ENCODE measurements at places on chromosomes 2 and 18.
A peak's percentile ranks its signal among the peaks of the same experiment; 100 is the strongest.

DNA sequence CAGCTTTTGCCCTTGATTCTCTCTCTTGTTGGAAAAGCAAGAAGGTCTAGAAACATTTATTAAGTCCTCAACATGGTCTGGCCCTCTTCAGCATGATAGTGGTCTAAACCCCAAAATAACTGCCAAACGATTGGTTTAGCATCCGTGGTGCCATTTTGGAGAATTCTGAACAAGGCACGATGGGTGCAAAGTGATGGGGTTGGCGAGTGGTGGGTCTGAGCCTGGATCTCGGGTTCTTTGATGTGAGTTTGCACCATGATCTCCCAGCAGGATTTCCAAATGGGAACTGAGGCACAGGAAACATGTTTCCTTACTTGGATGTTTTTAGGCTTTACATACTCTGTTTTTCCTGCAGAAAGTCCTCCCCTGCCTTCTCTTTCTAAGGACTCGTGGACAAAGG, 240.3 kb downstream of the MYCN start:
- no peak for DNase-seq

- DNase-seq, result no peak
Measured at GRCh38 chr2:153986488-153987229, 114.9 kb downstream of the GALNT13 start.

DNA sequence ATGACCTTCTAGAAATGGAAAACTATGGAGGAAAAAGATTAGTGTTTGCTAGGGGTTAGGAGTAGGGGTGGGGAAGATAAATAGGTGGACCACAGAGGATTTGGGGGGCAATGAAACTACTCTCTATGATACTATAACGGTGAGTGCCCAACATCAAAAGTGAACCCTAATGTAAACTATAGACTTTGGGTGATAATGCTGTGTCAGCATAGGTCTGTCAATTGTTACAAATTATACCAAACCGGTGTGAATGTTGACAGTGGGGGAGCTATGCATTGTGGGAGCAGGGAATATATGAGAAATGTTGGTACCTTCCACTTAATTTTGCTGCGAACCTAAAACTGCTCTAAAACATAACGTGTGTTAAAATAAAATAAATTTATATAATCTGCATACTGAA, 180.3 kb downstream of the ALK start:
- no peak for DNase-seq

DNA sequence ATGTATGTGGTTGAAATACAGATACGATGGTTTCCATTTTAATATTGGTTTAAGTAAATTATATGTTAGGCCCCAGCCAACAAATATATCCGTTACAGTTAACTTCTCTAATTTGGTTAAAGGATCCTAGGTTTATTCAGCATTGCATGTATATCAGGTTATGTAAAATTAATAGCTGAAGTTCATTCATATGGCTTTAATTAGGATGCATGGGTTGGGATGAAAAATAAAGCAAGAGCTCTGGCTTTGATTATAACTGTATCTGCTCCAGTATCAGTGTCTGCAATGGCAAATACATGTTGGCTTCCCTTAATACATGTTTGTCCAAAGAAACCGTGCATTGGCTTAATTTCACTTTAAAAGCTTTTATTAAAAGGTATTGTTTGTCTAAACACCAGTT, 435.7 kb upstream of the SETBP1 start:
- DNase-seq, result no peak

GRCh38 chr2:241074901-241075540, 27.1 kb downstream of the MTERF4 start:
- DNase-seq, result no peak

- no peak for DNase-seq
Measured at GRCh38 chr2:187232749-187233148, 215.3 kb downstream of the CALCRL start.

GRCh38 chr18:57787068-57787685, 15.9 kb downstream of the ATP8B1 start:
- DNase-seq, result no peak

DNA sequence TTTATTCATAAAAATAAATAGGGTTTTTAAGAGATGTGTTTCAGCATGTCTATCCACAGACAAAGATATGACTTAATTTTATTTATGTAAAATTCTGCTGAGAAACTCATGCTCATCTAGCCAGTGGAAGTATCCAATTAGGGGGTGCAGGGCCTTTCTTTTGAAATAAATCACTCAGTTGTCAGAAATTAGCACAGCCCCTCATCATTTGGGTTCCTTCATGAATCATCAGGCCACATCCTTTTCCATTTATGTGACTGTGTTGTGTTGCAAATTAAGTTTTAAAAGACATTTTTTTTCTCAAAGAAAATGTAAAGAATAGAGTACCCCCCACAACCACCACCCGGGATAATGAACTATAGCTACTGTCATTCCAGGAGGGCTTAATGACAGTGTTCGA, 185.8 kb downstream of the NRP2 start:
- no peak for DNase-seq

GRCh38 chr2:16149349-16150243, 209.2 kb downstream of the MYCN start:
- DNase-seq, result no peak

DNA sequence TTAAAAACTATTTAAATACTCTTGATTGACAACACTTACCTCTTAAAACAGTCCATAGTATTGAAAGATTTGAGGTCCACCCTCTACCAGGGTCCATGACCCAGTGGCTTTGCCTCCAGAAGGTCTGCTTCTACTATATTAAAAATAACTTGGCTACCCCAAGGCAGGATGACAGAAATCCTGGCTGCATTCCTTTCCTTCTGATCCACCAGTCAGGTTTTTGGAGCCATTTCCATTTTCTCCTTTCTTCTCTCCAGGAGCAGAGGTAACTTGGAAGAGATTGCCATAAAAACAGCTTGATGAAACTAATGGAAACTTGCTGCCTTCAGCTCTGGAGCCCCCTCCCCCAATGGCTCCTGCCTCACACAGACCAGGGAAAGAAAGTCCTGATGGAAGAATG, 2.6 kb upstream of the FAM171B start:
- DNase-seq, result no peak

DNA sequence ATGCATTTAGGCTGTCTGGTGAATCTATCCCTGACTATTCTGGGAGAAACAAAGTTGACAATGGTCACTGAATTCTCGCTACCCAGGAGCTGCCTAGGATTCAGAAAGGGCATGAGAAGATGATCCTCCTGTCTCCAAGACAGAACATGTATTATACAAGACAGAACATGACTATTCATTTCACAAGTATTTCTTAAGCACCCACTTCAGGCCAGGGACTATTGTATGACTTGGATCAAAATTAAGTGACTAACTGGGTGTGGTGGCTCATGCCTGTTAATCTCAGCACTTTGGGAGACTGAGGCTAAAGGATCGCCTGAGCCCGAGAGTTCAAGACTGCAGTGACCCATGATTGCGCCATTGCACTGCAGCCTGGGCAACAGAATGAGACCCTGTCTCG, 235.8 kb upstream of the RAB12 start:
- DNase-seq, result no peak

- no peak for DNase-seq
Measured at GRCh38 chr2:150119819-150120218, 367.6 kb downstream of the RND3 start.

GRCh38 chr18:10417664-10418063, 36.8 kb upstream of the APCDD1 start:
- no peak for DNase-seq

DNA sequence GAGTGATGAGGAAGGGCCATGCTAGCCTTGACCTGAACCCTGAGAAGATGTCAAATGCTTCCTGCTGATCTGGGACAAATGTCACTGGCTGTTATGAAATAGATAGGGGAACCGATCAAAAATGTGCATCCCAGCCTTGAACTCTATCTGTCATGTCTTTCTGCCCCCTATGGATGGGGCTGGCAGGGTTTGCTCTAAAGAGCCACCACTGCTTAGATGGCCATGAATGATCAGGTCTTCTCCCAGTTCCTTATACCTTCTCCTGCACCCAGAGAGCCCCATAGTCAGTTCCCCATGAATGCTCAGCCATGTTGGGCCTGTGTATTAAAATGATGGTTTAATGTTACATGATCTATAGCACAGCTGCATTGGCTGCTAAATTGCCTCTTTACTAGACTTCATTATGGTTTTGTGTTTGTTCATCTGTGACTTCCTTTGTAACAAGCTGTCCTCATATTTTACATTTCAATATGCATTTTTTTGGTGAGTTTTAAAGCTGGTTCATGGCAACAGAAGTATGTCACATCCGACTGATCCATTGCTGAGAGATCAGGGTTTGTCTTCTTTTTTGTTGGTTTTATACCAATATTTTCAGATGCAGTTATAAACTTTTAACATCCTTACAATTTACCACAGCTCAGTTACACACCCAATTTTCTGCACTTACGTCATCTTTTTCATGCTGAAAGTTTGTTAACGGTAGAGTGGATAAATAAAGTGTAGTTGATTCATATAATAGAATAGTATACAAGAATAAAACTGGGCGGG, 56.3 kb upstream of the SMAD2 start:
- DNase-seq, result no peak

- no peak for DNase-seq
Measured at GRCh38 chr2:68799140-68800026, 64.8 kb downstream of the ARHGAP25 start.

DNA sequence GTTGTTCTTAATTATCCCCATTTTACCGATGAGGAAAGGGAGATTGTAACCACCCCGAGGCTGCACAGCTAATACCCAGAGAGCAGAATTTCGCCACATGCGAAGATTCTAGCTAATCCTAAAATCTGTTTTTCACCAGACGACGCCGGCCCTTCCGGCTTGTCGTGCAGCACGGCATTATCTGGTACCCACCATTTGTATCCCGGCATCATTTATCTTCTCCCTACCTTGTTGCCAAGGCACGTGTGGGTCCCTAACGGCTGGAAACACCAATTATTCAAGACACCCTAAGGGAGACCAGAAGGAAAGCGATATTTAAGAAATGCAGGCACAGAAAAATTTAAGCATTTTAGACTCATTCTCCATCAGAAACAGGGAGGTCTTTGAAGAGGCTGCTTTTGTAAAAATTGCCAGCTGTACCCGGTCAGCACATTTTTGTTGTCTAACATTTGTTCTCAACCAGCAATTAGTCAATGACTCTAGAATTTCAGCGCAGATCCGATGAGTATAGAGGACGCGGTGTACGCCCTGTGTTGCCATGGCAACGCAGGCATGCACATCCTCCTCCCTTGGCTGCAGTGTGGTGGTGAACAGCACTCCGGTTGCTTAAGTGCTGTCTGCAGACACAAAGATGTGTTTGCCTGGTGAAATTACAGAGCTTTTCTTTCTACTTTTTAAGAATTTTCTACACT, 111.6 kb downstream of the AGAP1 start:
- DNase-seq, result peak; percentile 64

GRCh38 chr18:12334863-12335262, 26.8 kb downstream of the TUBB6 start:
- no peak for DNase-seq

GRCh38 chr2:154470376-154470775, 228.1 kb upstream of the KCNJ3 start:
- DNase-seq, result no peak

DNA sequence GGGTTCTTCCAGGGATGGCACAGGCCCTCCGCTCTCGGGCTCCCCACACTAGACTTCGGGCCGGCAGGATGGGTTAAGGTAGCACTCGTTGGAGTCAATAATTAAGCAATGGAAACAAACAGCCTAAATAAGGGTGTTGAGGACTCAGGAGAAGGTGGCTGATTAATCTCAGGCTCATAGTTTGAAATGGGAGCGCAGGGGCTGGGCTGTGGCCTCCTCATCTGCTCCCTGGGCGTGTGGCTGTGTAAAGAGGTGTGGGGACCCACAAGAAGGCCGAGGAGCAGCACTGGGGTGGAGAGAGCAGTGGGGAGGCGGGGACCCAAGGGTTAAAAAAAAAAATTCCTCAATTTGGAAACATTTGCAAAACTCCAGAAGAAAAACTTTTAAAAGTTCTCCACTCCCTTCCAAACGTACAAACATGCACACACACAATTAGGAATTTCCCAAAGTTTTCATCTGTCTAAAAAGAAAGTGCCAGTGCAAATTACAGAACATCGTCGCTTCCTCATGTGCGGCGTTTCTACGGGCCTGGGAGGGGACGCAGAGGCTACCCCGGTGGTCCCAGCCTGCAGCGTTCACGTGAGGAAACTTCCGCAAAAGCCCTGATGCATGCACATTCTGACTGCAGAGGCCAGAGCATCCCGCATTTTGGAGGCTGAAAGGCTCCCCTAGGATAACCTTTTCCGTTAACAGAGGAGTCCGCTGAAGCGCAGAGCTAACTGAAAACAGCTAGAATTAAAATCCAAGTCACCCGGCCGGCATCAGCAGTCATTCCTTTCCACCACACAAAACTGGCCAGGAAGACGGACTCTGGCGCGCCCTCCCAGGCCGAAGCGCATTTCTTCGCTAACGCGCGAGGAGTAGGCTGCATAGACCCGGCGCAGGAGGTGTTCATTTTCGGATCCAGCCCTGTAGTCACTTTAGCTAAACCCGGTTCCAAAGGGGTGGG, 1.0 kb upstream of the TUBB6 start:
- no peak for DNase-seq

- no peak for DNase-seq
Measured at GRCh38 chr2:211204456-211204855, 648.1 kb downstream of the CPS1 start.

GRCh38 chr18:70840649-70841048, 551.8 kb downstream of the SOCS6 start:
- no peak for DNase-seq

GRCh38 chr18:11392980-11393885, 216.2 kb upstream of the SLC35G4 start:
- DNase-seq, result no peak

DNA sequence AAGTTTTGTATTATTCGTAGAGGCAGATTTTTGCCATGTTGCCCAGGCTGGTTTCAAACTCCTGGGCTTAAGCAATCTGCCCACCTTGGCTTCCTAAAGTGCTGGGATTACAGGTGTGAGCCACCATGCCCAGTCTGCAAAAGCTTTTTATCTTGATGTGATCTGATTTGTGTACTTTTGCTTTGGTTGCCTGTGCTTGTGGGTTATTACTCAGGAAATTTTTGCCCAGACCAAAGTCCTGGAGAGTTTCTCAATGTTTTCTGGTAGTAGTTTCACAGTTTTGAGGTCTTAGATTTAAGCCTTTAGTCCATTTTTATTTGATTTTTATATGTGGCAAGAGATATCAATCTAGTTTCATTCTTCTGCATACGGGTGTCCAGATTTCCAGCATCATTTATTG, 42.4 kb downstream of the SYT4 start:
- no peak for DNase-seq

- no peak for DNase-seq
Measured at GRCh38 chr2:112584891-112585250, 462 bp downstream of the CHCHD5 start.

DNA sequence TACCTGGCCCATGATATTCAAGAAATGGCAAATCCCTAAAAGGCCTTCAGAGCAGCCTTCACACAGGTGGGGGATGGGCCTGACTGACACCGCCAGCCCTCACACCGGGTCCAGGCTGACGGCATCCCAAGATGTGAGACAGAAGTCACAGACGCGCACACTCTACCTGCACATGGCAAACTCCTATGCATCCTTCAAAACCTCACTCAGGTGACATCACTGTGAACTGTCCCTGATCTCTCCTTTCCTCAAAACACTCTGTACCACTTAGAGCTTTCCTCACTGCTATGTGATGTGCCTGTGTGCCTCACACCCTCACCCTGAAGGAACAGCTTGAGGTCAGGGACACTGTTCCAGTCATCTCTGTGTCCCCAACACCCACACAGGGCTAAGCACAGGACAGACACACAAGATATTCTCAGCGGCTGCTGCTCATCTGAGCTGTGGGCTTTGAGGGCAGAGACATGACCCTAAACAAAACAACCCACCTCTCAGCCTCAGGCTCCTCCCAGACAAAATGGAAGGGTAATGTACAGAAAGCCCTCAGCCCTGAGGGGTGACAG, 27.5 kb downstream of the BIN1 start:
- DNase-seq, result no peak
